ENCODE measurements at places on chromosomes 11 and 22.

DNA sequence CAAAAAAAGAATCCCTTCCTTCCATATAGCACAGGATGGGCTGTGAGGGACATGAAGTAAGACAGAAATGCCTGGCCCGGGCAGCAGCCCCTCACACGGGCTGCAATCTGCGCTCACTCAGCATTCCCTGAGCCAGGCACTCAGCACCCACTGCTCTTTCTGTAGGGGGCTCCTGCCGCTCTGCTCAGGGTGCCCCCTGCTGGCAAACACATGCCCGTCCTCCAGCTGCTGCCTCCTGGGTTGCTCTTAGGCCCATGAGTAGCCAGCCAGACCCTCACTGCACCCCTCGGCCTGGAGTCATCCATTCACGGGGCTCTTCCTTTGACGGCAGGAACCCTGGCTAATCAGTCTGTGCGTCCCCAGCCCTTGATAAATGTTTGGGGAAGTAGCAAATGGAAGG, 6.9 kb downstream of the MCAT start:
- no peak for DNase-seq

DNA sequence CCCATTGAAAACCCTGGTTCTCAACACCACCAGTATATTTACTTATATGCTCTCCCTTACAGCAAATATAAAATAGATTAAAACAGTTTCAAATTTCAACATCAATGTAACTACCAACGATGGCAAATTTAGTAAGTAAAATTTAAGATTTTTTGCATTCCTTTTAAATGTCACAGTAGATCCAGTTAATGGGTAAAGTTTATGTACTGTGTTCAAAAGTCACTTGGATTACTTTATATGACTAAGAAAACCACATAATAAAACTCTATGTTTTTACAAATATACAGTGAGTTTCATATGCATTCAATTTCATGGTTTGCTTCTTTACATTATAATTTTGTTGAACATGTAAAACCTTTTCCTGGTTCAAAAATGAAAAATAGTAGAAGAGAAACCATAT, 364.6 kb downstream of the AASDHPPT start:
- DNase-seq, result no peak

DNA sequence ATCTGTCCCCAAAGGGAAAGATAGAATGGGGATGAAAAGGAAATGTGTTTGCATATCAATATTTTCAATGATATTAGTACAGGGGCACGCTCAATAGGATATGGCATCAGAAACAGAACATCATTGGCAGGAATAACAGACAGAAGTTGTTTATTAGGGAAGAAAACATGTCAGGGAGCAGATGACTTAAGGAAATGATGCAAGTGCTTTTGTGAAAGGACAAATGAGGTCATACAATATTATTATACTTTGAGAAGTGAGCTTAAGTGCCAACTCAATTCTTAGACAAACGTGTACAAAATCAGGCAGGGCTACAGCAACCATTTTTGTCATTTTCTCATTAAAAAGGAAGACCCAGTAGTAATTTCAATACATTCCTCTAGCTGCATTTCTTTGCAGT, 388.4 kb downstream of the SOX6 start:
- DNase-seq, result no peak

GRCh38 chr11:130913268-130913667, 3.0 kb downstream of the SNX19 start:
- DNase-seq, result no peak

DNA sequence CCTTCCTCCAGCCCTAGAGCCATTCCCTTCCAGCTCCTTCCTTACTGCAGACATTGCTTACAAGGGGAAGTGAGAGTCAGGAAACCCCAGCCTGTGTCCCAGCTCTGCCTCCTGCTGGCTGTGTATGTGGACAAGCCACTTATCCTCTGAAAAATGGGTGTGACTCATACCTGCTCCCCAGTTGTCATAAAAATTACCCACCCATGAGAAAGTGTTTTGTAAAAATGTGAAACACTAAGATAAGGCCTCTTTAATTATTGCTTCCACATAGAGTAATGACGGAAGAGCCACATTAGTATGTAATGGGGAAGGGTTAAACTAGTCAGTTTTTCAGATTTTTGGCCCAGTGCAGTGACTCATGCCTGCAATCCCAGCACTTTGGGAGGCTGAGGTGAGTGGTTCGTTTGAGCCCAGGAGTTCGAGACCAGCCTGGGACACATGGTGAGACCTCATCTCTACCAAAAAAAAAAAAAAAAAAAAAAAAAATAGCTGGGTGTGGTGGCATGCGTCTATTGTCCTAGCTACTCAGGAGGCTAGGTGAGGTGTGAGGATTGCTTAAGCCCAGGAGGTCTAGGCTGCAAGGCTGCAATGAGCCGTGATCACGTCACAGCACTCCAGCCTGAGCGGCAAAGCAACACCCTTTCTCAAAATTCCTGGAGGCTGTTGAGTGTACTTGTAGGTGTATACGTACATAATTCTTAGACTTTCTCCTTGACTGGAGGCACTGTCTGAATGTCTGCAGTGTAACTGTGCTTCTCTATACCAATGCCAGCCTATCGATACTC, 84.9 kb downstream of the CTTN start:
- DNase-seq, result no peak

DNA sequence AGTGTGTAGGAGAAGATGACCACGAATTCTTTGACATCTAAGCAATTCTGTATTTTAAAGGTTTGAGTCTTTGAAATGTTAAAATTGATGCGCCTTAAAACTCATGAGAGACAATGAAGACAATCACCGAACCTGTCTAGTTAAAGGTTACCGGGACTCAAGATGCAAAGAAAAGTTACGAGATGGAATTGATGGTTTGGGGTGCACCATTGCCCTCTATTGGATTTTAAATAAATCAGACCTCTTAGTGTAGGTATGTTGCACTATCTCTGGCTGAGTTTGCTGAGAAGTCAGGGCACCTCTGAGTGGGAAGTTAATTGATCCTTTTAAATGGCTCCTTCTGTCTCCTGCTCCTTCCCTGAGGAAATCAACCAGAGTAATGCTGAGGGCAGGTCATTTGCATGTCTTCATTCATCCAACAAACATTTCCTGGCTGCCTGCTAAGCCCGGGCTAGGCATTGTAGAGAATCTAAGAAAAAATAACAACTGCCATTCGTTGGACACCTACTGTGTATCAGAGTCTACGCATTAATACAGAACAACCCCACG, 19.4 kb upstream of the TMA7B start:
- DNase-seq, result no peak

GRCh38 chr11:46006418-46007070, 84.1 kb downstream of the LARGE2 start:
- DNase-seq, result no peak

Data from stimulated activated CD4-positive, alpha-beta T cell treated with anti-CD3 and anti-CD28 coated beads, Interleukin-15, amount 100 ng/mL, for 1 hour (primary cell).